ENCODE measurements at places on chromosomes 11 and 22.

- DNase-seq: no peak
These were observed 38.6 kb upstream of the XBP1 start for GRCh38 chr22:28838971-28839370.

- DNase-seq: peak; percentile 35
These were observed 30.3 kb upstream of the ASPHD2 start for GRCh38 chr22:26398741-26399153.

DNA sequence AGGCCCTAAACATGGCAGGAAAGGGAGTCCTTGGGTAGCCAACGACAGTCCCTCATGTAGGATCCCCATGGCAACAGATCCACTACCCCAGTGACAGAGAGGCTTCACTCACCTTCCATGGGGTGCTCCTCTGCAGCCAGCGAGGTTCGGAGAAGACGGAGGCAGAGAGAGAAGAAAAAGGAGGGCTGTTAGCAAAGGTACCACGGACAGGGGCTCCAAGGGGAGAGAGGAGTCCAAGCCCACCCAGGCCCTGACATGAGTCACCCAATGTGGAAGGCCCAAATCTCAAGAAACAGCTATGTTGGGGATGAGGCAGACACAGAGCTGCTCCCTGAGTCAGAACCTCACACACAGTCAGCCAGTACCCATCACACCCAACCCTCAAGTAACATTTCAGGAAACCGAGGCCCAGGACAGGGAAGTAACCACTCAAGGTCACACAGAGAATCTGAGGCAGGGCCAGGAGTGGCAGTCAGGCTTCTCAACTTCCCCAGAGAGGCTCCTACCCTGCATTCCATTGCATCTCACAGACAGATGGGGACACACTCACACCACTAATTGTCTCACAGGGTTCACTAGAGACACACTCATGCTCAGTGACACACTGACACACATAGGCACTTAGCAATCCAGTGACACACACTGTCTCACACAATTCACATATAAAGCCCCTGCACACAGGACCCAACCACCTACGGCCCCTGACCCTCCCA lies 25.2 kb downstream of the NRXN2 start:
- DNase-seq: no peak

GRCh38 chr11:101870510-101870909 lies 44.3 kb upstream of the CEP126 start:
- DNase-seq: no peak

DNA sequence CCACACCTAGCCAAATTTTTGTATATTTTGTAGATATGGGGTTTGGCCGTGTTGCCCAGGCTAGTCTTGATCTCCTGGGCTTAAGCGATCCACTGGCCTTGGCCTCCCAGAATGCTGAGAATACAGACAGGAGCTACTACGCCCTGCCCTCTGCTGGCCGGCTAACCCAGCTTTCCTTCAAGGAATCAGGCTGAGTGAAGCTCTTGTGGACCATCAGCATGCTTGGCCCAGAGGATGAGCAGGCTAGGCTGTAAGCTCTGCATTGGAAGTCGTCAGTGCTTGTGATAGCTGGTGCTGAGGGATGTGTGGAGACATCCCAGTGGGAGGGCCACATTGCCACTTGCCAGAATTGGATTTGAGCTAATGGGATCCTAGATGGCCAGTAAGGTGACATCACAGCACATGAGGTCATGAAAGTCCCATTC lies 60.6 kb downstream of the MED15 start:
- no peak for DNase-seq

- no peak for DNase-seq
These were observed 49.9 kb upstream of the FADD start for GRCh38 chr11:70153133-70153727.

GRCh38 chr11:128686745-128687177 lies 7.1 kb upstream of the FLI1 start:
- no peak for DNase-seq

GRCh38 chr11:103529181-103529684 lies 420.0 kb downstream of the DYNC2H1 start:
- DNase-seq: no peak

DNA sequence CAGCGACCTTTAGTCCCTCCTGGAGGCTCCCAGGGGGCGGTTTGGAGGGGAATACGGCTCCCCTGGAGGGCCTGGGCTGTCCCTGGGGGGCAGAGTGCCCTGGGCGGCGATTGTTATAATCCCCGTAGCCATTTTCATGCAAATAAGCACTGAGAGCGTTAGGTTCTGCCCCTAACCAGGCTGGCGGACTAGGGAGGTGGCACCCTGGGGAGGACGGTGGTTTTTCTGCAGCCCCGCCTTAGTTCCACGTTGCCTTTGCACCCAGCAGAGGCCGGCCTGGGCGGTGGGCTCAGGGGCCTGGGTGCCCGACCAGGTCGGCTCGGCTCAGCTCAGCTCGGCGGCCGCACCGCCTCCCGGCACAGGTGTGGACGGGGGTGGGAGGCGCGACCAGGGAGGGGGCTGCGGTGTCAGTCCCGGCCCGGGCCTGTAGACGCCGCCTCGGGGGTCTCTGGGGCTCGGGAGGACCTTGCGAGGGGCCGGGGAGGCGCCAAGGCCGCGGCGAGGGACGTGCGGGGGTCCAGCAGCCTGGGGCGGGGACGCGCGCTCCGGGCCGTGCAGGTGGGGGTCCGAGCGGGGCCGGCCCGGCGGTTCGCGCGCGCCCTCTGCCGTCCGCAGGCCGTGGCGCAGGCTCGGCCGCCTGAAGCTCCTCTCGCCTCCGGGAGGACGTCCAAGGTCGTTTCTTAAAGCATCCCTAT lies 2.3 kb upstream of the DUSP8 start:
- DNase-seq: no peak

GRCh38 chr22:29009148-29009547 lies 52.5 kb downstream of the C22orf31 start:
- no peak for DNase-seq

DNA sequence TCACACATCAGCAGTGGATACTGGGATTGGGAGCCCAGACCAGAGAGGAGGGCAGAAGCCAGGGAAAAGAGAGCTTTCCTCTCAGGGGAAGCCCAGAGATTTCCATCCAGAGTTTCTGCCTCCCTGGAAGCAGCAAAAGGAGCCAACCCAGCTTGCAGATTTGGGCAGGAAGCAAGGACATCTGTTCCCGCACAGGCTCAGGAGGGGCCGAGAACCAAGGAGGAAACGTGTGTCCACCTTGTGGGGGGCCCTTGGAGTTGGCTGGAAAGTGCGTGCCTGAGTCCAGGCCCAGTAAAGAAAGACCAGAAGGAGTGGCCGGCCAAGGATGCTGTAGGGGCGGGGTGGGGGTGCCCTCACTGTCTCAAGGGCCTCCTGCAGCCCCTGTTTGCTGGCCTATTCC lies 6.0 kb upstream of the NPTXR start:
- no peak for DNase-seq

GRCh38 chr11:33640730-33641371 lies 59.8 kb downstream of the C11orf91 start:
- no peak for DNase-seq

DNA sequence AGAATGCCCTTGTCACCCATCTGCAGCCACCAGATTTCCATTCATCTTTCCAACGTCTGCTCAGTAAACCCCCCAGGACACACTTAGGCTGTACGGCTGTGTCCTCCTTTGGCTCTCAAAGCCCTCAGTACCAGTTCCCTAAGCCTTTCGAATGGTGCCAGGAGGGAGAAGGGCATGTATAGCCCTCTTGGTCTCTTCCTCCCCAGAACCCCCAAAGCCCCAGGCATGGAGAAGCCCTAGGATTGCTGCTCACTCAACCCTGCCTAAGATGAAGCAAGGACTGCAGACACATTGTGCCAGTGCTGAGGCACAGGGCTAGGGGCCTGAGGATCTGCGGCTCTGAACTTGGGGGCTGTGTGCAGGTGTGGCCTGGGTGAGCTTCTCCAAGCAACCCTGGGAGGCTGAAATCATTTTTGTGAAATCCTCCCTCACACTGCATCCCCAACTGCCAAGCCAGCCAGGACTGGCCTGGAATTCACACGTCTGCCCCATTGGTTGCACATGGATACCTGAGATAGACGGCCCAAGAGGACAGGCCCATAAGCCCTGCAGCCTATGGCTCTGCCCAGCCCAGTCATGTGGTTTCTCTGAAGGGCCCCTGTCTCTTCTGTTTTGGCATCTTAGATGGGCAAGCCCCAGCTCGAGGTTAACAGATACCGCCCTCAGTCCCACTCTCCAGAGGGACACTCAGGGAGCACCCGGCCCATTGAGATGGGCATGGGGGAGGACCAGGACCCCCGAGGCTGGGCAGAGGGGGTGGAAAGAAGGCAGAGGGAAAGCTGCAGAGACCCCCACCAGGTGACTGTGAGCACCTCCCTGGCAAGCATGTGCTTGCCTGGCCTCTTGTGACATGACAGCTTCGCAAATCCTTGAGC lies 34.0 kb downstream of the KCNQ1OT1 start:
- no peak for DNase-seq

GRCh38 chr11:121651257-121651605 lies 198.5 kb upstream of the SORL1-AS1 start:
- DNase-seq: no peak

- DNase-seq: no peak
These were observed 2.9 kb upstream of the FOSL1 start for GRCh38 chr11:65903068-65903481.

DNA sequence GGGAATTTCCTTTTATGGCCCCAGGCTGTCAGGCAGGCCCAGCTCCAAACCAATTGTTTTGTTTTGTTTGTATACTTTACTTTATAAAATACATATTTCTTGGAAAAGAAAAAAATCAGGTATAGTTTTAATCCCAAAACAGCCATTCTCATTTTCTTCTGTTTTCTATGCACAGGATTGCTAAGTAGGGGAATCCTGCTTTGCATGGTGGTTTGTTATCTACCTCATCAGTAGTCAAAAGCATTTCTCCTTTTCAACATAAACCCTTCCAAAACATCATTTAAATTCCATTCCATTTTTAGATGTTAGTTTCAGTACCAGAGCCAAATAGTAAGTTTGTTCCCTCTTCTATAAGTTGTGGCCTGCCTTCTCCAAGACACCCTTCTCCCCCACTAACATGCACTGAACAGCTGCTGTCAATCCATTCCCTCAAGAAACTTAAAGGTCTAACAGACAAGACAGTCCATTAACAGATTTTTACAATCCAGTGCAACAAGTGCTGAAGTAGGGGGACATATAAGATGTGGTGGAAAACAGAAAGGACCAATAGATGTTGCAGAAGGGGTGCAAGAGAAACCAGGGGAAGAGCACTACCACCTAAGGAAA lies 3.7 kb downstream of the ILK start:
- no peak for DNase-seq

- DNase-seq: no peak
These were observed 674 bp upstream of the BAIAP2L2 start for GRCh38 chr22:38110863-38111852.

DNA sequence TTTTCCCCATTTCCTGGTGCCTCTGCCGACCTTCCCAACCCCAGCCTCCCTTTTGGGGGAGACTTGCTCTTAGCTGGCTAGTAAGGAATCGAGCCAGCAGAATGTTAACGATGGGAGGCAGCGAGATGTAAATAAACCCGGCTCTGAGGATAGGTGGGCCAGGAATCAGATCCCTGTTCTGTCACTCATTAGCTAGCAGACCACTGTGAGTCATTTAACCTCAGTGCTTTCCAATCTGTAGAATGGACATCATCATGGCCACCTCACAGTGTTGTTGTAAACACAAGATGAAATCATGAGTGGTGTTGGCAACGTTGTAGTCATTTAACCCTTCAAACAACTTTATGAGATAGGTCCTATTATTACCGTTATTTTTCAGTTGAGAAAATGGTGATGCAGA lies 208.6 kb downstream of the KIRREL3 start:
- DNase-seq: no peak

GRCh38 chr11:23673366-23673765 lies 813.1 kb upstream of the CCDC179 start:
- no peak for DNase-seq

DNA sequence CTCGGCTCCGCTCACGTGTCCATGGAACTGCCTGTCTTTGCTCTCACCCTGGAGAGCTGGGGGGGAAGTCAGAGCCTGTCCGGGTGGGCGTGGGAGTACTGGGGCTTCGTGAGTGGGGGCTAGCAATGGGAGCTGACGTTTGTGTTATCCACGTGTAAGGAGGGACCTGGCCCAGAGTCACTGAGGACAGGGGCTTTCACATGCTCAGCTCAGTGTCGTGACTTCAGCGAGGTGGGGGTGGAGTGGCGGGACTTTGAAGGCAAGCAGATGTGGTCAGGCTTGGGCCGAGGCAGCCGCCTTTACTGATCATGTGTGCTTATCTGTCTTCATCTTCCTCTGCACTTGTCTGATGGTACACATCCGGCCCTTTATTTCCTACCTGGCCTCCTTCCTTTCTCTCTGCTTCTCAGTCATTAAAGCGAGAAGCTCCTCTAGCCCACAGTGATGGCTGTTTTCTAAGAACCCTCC lies 113.1 kb upstream of the NNMT start:
- DNase-seq: peak; percentile 47

DNA sequence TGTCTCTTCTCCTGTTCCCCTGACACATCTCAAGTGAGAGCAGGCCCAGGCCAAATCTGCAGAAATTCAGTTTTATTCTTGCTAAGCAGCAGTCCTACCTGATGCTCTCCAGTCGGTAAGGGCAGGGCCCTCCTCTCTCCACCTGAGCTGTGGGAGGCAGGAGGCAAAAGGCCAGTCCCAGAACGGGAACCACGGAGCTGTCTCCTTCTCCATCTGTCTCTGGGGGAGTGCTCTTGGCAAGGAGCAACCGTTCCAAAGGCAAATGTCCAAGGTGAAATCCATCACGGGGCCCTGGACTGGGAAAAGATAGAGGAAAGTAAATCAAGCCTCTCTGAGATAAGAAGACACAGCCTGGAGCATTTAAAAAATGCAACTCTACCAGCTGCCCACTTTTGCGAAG lies 65.2 kb upstream of the CDON start:
- DNase-seq: no peak

GRCh38 chr11:130947058-130947457 lies 30.8 kb upstream of the SNX19 start:
- DNase-seq: no peak

DNA sequence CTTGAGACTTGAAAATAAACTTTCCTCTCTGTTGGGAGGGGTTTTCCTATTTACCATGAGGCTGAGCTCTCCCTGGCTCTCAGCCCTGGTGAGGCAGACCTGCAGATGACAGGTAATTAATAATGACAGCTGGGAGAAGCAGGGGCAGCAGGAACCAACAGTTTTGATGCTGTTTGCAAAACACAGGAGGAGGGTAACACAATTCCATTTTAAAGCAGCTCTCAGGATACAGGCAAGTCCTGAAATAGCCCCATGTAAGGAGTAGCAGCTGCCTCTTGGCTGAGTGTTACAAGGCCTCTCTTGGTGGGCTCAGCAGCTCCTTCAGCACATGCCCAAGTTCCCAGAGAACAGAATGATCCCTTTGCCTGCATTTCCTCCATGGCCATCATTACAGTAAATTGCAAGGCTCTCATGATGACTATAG lies 13.3 kb downstream of the PARVA start:
- no peak for DNase-seq
